ENCODE measurements at places on chromosomes 7 and 10.

GRCh38 chr10:75525067-75525466 lies 93.6 kb downstream of the LRMDA start:
- no peak overlapping the region for H3K27ac ChIP-seq
- no peaks in the 10 kb centered on the region for H3K27me3 ChIP-seq
- no peak overlapping the region for H3K4me3 ChIP-seq

GRCh38 chr10:132670546-132671227 lies 115.3 kb downstream of the NKX6-2 start:
- H3K27me3 ChIP-seq = no peaks in the 10 kb centered on the region
- no peak for DNase-seq
- H3K27ac ChIP-seq = no peak overlapping the region
- no peaks in the 10 kb centered on the region for H3K4me1 ChIP-seq

DNA sequence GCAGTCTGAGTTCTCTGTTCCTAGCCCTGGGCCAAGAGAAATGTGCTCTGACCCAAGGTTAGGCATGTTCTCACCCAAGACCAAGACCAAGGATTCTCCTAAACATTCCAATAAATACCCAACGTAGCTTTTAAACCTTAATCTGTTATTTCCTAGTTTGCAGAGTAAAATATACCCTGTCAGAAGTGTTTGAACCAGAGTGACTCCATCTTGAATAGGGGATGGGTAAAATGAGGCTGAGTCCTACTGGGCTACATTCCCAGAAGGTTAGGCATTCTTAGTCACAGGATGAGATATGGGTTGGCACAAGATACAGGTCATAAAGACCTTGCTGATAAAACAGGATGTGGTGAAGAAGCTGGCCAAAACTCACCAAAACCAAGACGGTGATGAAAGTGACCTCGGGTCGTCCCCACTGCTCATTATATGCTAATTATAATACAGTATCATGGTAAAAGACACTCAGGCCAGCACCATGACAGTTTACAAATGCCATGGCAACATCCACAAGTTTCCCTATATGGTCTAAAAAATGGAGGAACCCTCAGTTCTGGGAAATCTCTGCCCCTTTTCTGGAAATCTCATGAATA lies 27.7 kb downstream of the PLXNA4 start:
- H3K4me3 ChIP-seq = no peak overlapping the region
- H3K4me1 ChIP-seq = no peaks in the 10 kb centered on the region
- no peak overlapping the region for H3K27ac ChIP-seq
- DNase-seq = no peak

DNA sequence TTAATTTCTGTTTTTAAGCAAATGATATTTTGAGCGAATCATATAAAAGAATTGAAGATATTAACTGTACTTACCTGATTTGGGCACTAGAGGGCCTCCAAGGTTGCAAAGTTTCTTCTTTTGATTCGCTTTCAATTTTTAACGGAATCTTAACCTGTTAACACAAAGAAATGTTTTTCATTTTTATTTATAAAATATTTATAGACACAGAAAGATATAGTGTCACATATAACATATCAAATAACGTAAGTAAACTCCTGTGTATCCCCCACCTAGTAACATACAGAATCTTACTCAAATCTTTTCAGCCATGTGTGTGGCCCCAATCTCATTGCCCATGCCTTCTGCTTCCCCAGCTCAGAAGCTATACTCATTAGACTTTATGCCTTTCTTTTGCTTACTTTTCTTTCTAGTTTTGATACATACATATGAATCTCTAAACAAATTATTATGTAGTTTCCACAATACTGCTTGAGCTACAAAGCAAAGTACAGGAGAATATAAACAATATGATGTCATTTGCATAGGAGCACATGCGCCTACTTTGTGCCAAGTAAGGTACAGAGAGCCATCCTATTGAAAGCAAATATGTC lies 49.5 kb upstream of the ZPBP start:
- H3K27me3 ChIP-seq = peaks cover 4% of the 10 kb centered on the region
- H3K4me1 ChIP-seq = no peaks in the 10 kb centered on the region
- no peak overlapping the region for H3K27ac ChIP-seq
- H3K4me3 ChIP-seq = no peak overlapping the region
